Stimulated activated CD8-positive, alpha-beta memory T cell treated with anti-CD3 and anti-CD28 coated beads, Interleukin-12 subunit alpha, Interleukin-12 subunit beta, amount 100 ng/mL, for 4 hours (primary cell): ENCODE measurements at places on chromosomes 2 and 18.

GRCh38 chr2:16911746-16912145 lies 246.1 kb upstream of the CYRIA start:
- DNase-seq: no peak

GRCh38 chr2:72236445-72237067 lies 88.9 kb upstream of the CYP26B1 start:
- no peak for DNase-seq

GRCh38 chr2:134079373-134079772 lies 174.5 kb upstream of the MGAT5 start:
- DNase-seq: no peak

- no peak for DNase-seq
Observed at GRCh38 chr2:127128445-127128904, 21.5 kb upstream of the BIN1 start.

DNA sequence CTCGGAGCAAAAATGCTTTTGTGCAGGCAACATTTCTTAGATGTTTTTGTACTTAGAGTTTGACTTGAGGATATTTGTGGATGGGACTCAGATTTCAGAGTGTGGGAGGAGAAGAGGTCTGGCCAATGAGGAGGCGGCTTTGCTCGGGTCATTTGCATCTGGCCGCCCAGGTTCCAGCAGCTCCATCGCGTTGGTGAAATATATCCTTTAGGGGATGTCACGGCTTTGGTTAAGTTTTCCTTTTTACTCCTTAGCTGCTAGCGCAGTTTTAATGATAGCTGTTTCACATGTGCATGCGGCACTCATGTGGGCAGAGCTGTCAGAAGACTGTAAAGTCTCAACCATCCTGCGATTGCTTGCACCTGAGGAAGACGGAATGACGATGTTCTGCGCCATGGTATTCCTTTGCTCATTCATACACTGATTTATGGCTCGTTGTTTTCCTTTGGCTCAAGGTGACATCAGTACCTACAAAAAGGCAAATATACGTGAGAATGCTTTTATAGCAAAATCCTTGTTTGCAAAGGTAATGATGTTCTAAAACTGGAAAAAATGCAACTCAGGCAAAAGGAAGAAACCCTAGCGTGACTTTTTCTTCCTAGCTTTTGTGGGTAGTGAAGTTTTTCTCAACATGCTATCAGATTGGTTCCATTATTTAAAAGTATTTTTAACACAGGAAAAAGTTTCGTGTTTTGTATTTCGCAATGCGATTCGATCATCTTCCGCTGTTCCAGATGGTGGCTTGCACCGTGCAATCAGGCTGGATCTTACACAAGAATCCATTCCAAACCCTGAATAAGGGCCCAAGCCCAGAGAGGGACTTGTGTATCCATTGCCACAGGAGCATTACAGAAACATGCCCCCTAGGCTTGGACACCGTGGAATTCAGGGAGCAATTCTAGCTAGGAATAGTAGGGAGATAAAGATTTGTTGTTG lies 70.5 kb upstream of the ZNF516 start:
- no peak for DNase-seq

GRCh38 chr2:237020090-237020489 lies 65.6 kb upstream of the COPS8 start:
- DNase-seq: no peak

GRCh38 chr18:45926691-45927090 lies 40.4 kb downstream of the EPG5 start:
- no peak for DNase-seq

- no peak for DNase-seq
Observed at GRCh38 chr2:47266939-47267710, 112.0 kb upstream of the STPG4 start.

DNA sequence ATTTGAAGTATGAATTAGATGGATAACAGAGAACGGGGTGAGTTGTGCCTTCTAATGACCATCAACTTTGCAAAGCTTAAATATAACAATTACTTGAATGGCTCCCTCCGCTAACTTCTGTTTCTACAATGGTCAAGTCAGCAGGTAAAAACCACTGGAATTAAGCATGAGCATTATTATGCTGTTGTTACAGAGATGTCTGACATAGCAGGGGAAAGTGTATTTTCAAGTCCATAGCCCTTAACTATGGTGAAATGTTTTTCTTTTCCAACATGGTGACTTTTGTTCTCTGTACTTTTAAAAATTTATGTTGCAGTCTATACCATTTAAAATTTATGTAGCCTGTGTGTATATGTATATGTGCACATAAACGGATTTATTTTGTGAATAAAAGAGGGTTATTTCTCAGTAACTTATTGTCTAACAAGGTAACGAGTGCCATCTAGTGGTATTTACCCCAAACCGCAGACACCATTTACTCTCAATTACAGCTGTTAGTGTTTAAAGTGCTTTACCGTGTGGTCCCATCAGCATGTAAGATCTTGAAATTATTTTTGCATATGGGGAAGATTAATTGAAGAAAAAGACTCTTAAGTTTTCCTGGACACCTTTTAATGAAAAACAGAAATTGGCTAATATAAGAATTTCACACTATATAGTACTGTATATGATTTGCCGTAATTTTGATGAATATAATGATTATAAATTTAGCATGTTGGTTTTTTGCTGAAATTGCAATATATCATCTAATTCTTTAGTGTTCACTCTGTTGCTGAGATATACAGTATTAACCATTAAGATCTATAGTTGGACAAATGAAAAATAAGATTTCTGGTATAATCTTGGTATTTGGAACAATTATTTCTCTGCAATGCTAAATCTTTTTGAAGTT lies 78.2 kb downstream of the UBE2E3 start:
- no peak for DNase-seq
